Left lobe of liver (tissue), 2 donors: ENCODE measurements at places on chromosomes 5 and 9.

DNA sequence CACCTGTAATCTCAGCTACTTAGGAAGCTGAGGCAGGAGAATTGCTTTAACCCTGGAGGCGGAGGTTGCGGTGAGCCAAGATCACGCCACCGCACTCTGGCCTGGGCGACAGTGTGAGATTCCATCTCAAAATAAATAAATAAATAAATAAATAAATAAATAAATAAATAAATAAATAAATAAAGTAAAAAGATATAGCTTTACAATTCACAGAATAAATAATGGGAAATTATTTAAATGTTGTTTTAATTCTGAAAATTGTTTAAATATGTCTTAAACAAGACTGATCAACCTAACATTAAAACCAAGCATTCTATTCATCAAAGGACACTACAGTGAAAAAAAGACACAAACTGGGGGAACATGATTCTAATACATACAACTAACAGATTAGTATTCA, 357.1 kb downstream of the CTNND2 start:
- no peak for DNase-seq

DNA sequence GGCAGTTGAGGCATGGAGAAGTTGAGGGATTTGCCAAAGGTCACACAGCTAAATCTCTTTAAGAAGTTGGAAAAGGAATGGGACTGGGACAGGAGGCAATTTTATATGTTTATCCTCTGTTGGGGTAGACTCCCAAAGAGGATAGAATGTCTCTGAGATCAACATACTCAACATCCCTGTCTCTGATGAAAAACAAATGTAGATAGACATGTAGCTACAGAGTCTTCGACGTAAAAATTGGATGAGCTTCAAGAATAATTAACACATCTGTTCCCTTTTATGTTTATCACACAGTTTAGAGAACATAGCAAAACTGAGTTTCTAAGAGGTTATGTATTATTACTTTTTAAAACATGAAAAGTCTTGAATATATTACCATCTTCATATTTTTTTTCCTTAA, 204.6 kb upstream of the CD180 start:
- no peak for DNase-seq

DNA sequence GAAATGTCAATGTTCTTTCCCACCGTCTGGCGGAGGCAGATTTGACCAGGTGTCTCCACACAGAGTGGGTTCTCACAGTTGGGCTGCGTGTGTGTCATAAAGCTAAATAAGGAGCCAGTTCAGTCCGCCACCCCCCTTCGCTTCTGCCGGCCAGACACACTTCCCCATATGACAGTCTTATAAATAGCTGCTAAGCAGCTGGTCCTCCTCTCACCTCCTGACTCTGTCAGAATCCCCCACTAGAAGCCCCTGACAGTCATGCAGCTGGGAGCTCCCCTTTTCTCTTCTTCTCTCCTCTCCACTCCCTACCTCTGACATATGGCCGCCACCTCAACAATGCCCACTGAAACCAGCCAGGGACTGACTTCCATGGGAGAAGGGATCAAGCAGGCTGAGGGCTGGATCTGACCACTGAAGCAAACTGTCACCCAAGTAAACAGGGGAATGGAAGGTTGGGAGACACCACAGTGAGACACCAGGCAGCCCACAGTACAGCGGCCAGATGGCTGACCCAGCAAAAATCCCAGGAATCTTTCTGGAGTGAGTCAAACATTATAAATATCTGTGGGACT, 141.9 kb upstream of the EFNA5 start:
- DNase-seq = no peak

- no peak for DNase-seq
These were observed 76.8 kb downstream of the FGF10 start for GRCh38 chr5:44312374-44312773.

- no peak for DNase-seq
These were observed 524.6 kb downstream of the BNC2 start for GRCh38 chr9:16345902-16346301.

- DNase-seq = no peak
These were observed 3.0 kb upstream of the ITGA1 start for GRCh38 chr5:52784737-52785136.

DNA sequence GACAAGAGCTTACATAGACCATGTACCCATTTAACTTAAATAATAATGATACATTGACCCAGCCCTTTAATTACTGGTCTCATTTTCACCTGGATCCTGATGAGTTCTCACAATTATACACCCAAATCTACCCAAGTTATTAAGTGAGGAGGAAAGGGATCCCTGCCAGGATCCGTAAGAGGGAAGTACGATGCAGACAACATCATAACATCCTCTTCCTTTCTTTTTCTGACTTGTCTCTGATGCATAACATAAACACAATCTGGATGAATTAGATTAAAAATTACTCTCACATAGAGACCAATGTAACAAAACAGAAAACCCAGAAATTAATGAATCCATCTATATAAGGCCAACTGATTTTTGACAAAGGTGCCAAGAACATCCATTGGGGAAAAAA, 17.0 kb downstream of the MARCHF3 start:
- no peak for DNase-seq

- no peak for DNase-seq
These were observed 119.5 kb downstream of the CAAP1 start for GRCh38 chr9:26773056-26773455.

- no peak for DNase-seq
These were observed 280.2 kb upstream of the CLINT1 start for GRCh38 chr5:158139161-158139560.

- DNase-seq = no peak
These were observed 41.9 kb upstream of the IPPK start for GRCh38 chr9:92711844-92712243.

DNA sequence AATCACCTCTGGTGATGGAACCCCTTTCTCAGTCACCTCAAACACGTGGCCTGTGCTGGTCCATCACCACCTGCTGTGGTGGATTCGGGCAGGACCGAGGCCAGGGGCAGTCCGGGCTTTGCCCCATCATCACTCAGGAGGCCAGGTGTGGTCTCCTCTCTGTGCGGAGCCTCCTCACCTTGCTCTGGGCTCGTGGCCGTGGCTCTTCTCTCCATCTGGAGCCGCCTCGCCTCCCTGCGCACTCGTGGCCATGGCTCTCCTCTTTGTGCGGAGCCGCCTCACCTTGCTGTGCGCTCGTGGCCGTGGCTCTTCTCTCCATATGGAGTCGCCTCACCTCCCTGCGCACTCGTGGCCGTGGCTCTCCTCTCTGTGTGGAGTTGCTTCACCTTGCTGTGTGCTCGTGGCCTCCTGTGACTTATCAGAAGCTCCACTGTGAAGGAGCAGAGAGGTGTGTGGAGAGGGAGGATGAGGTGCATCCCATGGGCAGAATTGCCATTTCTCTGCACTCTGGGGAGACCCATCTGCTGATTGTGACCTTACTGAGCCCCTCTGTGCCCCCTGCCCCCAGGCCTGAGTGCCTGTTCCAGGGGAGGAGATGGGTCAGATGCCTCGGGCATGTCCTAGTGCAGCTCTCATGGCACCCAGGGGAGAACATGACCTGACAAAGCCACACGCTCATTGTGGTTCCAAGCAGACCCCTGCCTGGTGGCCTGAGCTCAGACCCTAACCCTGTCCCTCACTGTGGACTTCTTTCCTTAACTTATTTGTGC, 276.6 kb upstream of the IRX2 start:
- DNase-seq = no peak

DNA sequence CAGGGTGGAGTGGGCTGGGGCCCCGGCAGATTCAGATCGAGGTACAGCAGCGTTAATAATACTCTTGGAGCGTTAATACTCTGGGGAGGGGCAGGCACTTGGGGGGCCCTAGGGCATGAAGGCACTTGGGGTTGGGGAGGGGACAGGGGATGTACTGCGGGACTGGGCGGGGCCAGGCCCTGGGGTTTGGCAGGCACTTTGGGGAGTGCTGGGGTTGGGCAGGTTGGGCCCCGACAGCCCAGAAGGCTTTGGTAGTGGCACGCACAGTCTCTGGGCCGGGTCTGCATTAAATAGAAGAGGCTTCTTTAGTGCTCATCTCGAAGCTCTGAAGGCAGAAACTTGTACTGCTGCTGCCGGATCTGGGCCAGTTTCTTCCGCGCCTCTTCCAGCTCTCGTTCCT, 7.8 kb upstream of the TPM2 start:
- no peak for DNase-seq

DNA sequence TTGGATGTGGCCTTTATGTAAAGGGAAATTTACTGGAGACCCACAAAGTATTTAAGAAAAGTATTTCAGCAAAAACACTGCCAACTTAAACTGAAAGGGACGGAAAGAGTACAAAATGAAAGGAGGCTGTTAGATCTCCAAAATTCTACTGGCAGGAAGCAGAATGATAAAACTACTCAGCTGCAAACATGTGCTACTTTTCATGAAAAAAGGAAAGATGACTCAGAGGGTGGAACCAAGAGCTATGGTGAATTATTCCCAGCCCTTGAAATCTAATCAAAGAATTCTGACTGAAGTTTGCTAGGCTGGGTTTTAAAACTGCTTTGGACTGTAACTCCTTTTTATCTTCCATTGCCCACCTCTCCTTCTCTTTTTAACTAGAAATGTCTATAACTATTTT, 58.6 kb upstream of the ZBED3 start:
- DNase-seq = no peak

DNA sequence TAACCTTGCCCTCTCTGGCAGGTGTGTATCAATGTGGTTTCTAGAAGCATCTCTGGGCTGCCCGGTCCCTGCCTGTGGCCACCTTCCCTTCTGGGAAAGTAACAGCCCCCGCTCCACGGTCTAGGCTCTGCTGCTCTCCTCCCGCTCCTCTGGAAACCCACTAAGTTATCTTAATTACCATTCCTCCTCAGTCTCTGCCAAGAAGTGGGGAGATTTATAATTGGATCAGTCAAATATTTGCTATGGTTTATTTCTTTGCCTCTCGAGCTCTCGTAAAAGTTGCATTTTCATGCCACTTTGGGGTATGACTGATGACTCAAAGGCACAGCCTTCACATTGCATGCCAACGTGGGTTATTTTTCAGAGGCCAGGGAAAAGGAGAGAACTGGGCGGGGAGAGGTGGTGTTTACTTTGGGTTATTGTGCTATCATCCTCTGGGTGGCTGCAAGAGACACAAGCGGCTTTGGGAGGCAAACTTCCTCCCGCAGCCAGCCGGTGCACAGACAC, 205.3 kb upstream of the WWC1 start:
- no peak for DNase-seq

- DNase-seq = no peak
These were observed 2.7 kb downstream of the RASGRF2 start for GRCh38 chr5:80962630-80963520.

DNA sequence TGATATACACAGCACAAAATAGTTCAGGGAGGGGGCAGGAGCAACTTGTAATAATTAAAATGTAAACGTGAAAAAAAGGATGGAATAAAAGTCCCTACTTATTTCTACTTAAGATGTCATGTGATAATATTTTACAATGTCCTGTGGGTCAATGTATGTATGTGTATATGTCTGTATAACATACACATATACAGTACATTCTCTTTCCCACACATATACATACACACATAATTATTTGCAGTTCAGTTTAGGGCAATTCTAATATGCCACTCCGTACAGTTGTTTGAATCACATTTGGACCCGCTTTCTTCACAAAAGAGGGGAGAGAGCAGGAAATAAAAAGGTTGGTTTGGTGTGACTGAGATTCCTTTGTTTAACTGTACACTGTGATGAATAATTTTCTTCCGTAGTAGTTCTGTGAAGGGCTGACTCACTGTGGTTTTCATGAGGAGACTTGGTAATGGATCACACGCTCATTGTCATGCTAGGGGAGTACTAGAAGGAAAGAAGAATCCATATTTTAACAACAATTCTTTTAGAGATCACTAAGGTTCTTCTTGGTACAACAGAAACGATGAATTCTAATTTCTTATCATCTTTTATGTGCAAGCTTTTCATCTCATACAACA, 26.2 kb upstream of the ACOT12 start:
- DNase-seq = no peak

DNA sequence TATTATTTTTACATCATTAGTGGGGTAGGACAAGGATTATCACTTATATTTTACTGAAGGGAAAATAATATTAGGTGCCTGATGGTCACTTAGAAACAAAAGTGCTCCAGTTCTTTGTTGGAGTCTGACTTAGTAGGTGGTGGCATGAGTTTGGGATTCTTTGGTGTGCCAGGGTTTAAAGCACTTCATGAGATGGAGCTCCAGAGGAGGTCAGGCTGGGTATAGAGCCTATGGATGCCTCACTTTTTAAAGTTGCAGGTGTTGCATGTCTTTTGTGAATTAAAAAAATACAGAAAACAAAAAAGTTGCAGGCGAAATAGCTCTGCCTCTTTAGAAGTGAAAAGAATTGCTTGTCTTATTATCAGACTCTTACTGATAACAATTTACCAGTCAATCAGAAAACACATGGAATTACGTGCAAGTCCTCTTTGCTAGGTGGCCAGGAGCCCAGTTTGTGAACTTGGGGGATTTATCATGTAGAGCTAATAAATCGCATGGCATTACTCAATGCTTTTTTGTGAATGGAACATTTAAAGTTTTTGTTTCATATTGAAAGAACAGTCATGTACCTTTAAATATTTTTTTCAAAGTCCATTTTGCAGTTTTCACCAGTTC, 1.6 kb downstream of the ITK start:
- DNase-seq = no peak

DNA sequence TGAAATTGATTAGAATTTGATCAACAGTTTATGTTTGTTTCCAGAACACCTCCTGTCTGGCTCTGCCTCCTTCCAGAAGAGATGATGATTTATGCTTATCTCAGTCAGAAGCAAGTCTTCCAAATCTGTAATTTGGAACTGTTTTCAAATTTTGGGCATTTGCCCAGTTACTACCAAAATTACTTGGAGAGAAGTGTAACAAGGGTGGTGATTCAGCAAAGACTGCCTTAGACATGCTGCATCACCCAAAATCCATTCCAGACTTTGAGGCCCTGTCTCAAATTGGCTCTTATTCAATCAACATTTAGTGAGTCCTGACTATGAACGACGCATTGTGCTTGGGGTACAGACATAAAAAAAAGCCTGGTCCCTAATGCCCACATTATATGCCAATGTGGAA, 89.4 kb downstream of the SH3TC2 start:
- no peak for DNase-seq

GRCh38 chr5:35618781-35619180, 1.1 kb downstream of the SPEF2 start:
- DNase-seq = no peak

- DNase-seq = no peak
These were observed 4.1 kb downstream of the FIBCD1 start for GRCh38 chr9:130934702-130935647.

DNA sequence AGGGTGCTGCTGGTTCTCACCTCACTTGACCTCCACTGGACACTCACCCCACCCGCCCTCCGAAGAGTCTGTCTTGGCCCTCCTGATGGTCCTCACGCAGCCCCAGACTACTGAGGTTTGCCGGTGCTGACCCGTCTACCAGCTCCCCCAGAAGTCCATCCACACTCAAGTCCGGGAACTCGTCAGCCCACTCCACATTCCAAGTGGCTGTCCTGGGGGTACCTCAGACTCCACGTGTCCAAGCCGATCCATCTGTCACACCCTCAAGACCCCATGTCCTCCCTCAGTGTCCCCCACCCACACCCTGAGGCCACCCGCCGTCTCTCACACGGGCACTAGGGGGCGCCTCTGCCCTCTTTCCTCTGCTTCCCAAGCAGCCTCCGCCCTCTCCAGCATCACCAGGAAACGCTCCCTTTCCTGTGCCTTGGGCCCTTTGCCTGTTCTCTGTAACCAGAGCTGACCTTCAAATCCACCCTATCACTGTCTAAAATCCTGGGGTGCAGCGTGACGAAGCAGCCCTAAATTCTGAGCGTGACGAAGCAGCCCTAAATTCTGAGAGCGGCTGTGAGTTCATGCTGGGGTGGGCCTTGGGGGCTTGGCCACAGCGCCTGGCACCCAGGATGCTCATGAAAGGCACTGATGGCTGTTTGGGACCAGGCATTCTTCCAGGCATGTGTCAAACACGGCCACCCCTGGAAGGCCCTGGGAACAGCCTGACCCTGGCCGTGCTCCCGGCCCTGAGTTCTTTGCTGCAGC, 95.7 kb downstream of the KCNT1 start:
- no peak for DNase-seq
